MG63 (cell line): ENCODE measurements at places on chromosomes 6 and 20. TPM values are rescaled to one million over a fixed set of nuclear protein-coding genes. Genes with fewer than 3 reads are reported as not detected.

DNA sequence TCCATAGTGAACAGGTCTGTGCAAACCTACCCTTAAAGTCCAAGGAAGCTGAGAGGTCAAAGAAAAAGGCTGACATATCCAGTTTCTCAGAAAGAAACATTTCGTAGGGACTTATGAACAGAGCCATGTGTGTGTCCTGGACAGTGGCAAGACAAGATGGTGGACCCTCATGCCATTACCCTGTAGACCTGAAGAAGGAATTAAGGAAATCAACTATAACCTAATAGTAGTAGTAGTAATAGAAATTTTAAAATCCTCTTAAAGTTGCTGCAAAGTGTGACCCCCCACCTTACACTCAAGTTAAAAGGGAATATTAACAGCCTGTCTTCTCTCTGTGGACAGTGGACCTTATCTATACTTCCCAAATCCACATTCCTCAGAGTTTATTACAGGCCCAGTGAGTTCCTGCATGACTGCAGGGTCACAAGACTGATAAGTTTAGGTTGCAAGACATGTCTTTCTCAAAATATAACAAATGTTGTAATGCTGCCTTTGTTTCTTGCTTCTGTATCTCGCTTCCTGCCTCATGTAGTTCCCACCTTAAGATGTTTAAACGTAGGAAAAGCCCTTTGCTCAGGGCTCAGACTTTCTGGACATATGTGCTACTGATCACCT, 10.6 kb downstream of the IL22RA2 start:
- no peak for DNase-seq

GRCh38 chr20:10596710-10597121, 77.1 kb downstream of the JAG1 start:
- no peak for DNase-seq

DNA sequence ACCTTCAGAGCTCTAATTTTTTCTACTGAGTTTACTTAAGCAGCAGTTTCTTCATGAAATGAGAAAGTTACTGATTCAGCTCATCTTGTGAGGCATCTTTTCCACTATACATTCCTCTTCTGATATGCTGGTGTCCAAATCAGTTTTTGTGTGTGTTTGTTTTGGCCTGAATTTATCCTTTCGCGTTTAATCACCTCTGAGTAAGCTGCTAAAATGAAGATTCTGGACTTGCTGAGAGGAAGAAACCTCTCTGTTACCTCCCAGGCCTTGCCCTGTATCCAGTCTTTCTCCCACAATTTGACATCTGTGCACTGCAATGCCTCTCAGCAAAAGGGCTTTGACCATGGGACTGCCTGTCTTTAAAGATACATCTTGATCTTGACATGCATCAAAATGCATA, 536.2 kb upstream of the NRSN1 start:
- no peak for DNase-seq

GRCh38 chr6:143179096-143179495, 118.4 kb downstream of the AIG1 start:
- DNase-seq, result no peak

GRCh38 chr6:158717341-158718330, 67.8 kb downstream of the SYTL3 start:
- DNase-seq, result no peak

- DNase-seq, result no peak
Measured at GRCh38 chr6:141158740-141159139, 974.0 kb upstream of the GJE1 start.

Gene PTK6
- total RNA-seq, result 0.23 and 8.0 TPM in 2 replicates

GRCh38 chr6:100099189-100100074, 105.4 kb upstream of the MCHR2 start:
- no peak for DNase-seq

DNA sequence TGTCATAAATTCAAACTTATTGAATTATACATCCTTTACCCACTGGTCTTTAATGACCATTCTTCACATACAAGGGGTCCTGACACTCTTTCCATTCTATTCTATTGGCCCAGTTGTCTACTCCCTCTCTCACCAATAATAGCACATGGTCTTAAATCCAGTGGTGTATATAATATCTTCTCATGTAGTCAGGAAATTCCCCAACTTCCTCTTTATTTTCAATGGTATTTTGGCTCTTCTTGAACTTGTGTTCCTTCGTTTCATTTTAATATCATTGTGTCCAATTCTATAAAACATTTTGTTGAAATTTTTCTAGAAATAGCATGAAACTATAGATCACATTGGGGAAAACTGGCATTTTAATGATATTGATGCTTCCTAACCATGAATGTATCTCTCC, 36.8 kb downstream of the PSMB9 start:
- no peak for DNase-seq

GRCh38 chr6:145075425-145075824, 659.9 kb downstream of the EPM2A start:
- DNase-seq, result no peak

Gene IL22RA2
- not detected in 2 replicates for total RNA-seq

DNA sequence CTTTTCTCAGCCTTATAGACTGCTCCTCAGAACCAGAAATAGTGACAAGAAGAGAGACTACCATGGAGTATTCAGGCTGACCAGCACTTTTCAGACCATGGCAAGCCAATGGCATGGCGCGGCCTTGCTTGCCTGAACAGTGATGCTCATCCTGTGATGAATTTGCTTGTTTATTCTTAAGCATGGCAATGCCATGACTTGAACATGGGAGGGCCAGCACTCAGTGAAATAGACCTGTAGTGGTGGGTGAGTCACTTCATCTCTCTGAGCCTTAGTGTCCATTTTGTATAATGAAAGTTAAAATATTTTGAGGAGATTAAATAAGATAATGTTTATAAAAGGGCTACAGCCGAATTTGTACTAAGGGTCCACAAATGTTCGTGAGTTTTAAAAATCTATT, 79.1 kb downstream of the LRRC1 start:
- DNase-seq, result no peak

Gene COL9A3
- 2.8 TPM in 1 of 2 replicates, not detected in the other for total RNA-seq

Gene GJA10
- not detected in 2 replicates for total RNA-seq

Gene NOX3
- total RNA-seq, result not detected in 2 replicates

Gene GINS1
- total RNA-seq, result 10.9 and 12.7 TPM in 2 replicates

Gene GID8
- 36.6 and 42.1 TPM in 2 replicates for total RNA-seq

GRCh38 chr6:158376631-158377081, 64.4 kb downstream of the TULP4 start:
- DNase-seq, result no peak

DNA sequence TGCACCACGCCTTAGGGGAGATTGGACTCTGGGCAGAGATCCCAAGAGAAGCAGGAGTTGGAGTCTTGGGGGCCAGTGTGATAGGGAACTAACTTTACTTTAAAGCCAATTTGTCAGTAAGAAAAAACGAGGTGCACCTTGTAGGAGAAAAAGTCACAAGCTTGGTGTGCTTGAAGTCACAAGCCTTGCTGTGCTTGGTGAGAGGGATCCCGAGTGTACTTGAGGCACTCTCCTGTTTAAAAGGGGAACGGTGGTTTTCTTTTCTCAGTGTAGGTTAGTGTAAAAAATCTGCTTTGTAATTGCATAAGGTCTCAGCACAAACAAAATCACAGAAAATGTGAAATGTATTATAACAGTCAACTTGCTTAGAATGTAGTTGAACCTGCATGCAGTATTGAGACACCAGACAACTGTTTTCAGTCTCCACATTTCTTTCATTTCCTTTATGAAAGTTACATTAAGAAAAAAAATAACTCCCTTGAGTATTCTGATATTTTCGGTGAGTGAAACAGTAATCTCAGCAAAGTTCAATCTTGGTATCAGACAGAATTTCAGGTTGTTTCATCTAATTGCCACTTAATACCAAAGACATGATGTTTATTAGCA, 111.1 kb upstream of the DUSP22 start:
- no peak for DNase-seq

Gene C20orf202
- total RNA-seq, result not detected in 2 replicates

DNA sequence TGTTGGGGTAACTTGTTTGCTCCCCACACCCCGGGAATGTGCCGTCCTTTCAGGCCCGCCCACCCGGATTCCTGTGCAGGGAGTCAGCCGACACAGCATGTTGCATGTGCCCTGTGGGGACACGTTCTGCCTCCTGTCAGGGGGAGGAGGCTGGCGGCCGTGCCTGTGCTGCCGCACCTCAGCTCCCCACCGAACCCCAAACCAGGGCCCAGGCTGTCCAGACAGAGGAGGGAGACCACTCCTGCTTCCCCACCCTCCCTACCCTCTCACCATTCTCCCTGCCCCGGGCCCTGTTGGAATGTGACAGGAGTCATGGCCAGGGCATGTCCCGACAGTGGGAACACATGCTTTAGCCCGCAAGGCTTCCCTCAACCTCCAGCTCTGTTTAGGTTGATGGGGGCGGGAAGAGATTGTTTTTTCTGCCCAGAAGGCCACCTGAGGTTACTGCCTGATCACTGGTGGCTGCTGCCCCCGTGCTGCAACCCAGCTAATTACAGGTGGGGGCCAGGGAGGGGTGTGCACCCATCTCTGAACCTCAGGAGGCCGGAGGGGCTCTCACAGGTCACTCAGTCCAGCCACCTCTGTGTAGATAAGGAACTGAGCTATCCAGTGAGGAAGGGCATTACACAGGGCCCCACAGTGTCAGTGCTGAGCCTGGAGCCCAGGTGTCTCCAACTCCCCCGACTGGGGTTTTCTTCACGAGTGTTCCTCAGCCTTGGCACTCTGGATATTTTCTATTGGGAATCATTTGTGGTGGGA, 13.6 kb downstream of the LRRC73 start:
- no peak for DNase-seq

Gene UQCC2
- 10.8 and 36.4 TPM in 2 replicates for total RNA-seq

Gene ADGRF5
- not detected in 2 replicates for total RNA-seq

Gene MTRF1L
- total RNA-seq, result 14.6 and 23.1 TPM in 2 replicates

Gene LPA
- total RNA-seq, result not detected in 2 replicates

Gene TXLNB
- total RNA-seq, result not detected in 2 replicates

Gene STX11
- 0.35 and 1.3 TPM in 2 replicates for total RNA-seq

Gene CTCFL
- total RNA-seq, result not detected in 2 replicates

- DNase-seq, result no peak
Measured at GRCh38 chr6:21523652-21524051, 69.9 kb upstream of the SOX4 start.

Gene LIN28B
- not detected in 2 replicates for total RNA-seq

GRCh38 chr6:45681860-45682511, 304.3 kb upstream of the SUPT3H start:
- no peak for DNase-seq

GRCh38 chr6:125819535-125820326, 29.0 kb downstream of the NCOA7 start:
- DNase-seq, result no peak

Gene MYT1
- not detected in 2 replicates for total RNA-seq
